ENCODE measurements at places on chromosomes 2 and 18.

DNA sequence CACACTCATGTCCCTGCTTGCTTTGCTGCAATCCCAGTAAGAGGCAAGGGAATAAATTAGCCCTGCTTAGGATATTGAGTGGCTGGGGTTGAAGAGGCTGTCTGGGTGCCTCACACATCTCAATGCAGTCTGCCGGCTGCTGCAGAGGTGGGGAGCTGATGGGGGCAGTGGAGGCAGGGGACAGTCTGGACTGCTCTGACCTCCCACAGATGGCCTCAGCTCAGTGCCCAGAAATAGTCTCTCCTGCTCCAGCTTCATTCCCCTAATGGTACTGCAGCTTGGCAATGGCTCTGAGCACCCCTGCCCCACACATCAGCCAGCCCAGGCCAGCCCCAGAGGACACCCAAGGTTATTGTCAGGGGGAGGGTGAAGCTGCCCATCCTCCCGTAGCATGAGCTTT, 21.5 kb upstream of the TNS1 start:
- DNase-seq: no peak

DNA sequence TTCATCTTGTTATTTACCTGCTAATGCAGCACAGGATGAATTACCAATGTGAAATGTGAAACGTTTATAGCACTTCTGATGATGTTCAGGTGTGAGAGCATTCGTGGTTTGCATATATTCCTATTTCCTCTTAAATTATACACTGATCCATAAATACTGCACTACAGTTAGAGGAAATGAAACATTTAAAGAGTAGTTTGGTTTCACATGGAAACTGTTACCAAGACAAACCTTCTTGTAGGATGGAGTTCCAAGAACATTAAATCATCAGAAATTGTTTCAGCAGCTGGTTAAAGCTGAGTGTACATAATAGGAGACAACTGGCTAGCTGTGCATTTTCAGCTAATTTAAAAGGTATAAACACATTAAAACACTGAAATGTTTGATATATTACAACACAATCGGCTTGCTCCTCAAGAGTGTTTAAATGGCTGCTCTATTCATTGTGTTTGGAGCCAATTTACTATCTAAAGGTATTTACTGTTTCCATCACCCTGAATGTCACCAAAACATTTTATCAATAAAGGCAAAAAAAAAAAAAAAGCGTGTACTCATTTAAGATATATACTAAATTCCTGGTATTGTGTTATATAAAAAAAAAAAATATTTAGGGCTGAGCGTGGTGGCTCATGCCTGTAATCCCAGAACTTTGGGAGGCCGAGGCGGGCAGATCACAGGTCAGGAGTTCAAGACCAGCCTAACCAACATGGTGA, 100.6 kb downstream of the DYM start:
- no peak for DNase-seq

DNA sequence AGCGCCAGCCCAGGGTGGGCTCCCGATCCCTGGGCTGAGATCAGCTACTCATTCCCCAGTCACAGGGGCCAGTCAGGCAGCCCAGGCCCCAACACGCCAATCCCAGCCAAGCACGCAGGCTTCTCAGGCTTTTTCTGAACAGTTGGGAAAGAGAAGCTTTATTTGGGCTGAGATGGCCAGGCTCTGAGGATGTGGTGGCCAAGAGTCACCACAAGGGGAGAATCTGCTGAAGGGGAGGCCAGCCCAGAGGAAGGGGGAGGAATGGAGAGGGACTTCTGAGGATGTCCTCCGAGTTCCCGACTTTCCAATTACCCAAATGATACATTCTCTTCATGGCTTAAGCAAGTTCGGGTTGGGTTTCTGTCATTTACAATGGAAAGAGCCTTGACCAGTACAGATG, 2.8 kb upstream of the DIPK1C start:
- DNase-seq: no peak

DNA sequence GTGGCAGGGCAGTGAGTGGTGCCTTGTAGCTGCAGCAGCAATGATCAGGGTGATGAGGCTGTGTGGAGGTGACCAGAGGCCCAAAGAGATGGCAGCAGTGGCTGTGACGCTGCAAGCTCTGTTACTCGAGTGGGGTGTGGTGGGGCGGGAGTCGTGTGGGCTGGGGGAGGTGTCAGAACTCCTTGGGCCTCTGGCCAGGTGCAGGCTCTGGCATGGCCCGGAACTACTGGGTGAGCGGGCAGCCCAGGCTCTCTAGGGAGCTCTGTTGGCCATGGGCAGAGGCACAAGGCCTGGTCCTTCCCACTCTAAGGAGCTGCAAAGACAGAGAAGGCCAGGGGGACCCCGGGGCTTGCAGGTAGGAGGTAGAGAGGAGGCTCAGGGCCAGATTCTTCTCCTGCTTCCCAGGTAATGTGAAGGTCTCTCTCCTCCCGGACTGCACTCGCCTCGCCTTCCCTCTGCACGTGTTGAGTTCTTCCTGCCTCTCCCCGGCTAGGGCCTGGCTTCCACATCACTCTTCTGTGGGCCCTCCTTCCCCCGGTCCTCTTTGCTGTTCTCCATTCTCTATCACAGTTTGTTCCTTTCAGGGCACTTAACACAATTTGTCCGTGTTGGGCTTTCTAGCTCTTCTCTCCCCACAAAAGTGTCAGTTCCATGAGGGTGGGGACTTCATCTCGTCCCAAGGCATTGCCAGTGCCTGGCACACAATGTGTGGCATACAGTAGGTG, 114.8 kb downstream of the MCFD2 start:
- DNase-seq: no peak

DNA sequence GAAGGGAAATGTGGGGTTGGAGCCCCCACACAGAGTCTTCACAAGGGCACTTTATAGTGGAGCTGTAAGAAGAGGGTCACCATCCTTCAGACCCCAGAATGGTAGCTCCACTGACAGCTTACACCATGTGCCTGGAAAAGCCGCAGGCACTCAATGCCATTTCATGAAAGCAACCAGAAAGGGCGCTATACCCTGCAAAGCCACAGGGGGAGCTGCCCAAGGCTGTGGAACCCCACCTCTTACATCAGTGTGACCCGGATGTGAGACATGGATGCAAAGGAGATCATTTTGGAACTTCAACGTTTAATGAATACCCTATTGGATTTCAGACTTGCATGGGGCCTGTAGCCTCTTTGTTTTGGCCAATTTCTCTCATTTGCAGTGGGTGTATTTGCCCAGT, 694.7 kb downstream of the CBLN2 start:
- DNase-seq: no peak

- no peak for DNase-seq
These were observed 2.6 kb upstream of the TLK1 start for GRCh38 chr2:171163261-171163660.

GRCh38 chr2:193382583-193382982, 1187.8 kb upstream of the TMEFF2 start:
- no peak for DNase-seq

- DNase-seq: no peak
These were observed 109.1 kb downstream of the PLA2R1 start for GRCh38 chr2:159953136-159953823.

- no peak for DNase-seq
These were observed 77.6 kb upstream of the CRIM1 start for GRCh38 chr2:36277881-36278523.

DNA sequence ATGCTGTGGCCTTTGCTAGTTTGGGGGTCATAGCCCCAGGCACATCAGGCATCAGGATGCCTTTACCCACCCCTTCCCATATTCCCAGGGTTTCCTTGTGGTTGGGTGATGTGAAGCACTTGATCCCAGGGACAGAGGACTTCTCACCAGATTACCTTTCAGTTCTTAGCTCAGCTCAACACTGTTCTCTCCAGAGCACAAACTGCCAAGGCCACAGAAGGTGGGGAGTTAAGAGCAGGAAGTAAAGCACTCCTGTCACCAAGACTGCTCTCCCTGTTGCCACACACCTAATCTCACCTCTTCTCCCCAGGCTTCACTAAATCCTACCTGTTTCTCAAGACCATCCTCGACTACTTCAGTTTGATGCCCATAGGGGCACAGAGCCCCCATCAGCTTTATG, 25.9 kb downstream of the FHOD3 start:
- DNase-seq: no peak

- DNase-seq: no peak
These were observed 122.0 kb downstream of the MDH1 start for GRCh38 chr2:63710732-63711131.

DNA sequence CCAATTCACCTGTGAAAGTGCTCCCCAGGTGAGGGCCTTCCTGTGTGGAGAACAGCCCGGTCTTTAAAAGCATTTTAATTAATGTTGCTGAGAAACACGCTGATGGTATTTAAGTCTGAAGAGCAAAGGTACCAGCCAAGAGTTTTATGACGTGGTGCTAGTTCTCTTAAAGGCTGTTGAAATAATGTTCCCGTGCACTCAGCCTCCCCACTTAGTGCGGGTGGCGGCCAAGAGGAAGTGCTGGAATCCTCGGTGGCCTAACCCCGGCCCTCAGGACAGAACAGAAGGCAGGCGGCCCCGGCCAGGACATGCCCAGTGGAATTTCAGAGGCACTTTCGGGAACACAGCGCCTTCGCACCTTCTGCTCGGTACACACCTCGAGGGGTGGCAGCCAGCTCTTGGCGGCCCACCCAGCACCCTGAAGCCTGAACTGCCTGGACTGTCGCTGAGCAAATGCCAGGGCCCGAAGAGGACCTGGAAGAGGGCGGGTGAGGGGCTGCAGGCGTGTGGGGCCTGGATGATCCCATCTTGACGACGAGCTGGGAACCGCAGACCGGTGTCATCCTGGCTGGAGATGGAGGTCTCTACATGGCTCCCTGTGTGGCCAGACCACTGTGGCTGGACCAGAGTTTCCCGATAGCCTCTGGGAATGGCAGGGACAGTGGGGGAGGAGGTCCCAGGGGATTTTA, 142.9 kb downstream of the ASB1 start:
- peak; percentile 79 for DNase-seq

- DNase-seq: no peak
These were observed 178.1 kb downstream of the ACOXL start for GRCh38 chr2:110910423-110910822.

- no peak for DNase-seq
These were observed 23.2 kb upstream of the RNF103 start for GRCh38 chr2:86646865-86647264.

- no peak for DNase-seq
These were observed 39.8 kb upstream of the EVA1A start for GRCh38 chr2:75600461-75601011.

DNA sequence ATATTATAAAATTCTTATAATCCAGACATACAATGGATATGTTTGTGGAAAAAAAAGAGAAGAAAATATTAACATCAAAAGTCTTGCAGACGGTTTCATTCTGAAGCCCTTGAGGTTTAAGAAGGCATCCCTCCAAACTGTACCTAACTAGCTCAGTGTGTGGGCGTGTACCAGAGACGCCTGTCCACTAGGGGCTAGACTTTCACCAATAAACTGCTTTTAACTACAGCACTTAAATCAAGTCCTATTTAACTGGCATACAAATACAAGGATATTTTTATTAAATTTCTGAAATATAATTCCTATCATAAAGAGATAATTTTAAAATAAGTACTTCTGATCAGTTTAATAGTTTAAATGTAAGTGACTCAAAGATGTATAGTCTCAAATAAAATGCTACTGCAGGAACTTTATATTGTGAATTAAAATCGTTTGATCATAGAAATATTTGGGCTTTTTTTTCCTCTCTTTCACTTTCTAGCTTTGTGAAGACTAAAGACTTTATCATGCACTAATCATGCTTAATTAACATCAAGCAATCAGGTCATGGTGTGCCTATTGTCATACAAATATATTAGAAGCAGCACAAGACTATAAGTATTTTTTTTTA, 437.7 kb downstream of the SATB2 start:
- no peak for DNase-seq

- no peak for DNase-seq
These were observed 315.1 kb upstream of the KLHL29 start for GRCh38 chr2:23069923-23070322.
